ENCODE measurements at places on chromosomes 13 and 19.

DNA sequence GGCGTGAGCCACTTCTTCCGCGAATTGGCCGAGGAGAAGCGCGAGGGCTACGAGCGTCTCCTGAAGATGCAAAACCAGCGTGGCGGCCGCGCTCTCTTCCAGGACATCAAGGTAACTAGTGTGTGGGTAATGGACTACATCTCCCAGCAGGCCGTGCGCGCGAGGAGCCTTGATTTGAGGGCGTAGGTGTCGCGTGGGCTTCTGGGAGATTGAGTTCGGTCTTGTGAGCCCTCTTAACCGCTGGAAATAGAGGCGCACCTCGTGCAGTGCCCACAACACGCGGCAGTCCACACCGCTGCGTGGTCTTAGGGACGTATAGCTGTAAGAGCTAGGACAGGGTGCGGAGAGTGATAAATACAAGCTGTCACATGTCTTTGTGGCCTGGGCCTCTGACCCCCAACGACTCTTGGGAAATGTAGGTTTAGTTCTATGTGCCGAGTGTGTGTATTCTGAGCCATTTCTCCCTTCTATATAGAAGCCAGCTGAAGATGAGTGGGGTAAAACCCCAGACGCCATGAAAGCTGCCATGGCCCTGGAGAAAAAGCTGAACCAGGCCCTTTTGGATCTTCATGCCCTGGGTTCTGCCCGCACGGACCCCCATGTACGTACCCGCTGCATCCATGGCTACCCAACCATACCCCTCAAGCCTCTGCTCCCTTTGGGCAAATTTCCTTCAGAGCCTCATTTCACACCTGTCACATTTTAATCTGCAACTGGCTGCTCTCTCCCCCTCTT is 864 bp downstream of the FTL start:
- DNase-seq: peak; percentile 88

DNA sequence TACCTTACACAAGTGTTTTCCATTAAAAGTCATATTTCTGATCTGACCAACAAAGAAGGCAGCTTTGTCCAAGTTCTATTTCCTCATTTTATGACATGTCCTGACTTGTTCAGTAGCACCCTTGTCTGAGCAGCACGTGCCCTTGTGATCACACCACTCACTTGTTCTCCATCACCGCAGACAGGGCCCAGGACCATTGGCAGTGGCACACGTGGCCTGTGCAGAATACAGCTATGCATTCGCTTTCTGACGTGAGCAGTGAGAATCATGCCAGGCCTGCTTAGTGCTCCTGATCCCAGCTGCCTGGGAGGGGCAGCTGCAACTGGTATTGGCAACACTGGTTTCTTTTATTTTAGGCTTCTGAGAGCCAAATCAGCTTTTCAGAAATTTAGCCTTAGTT is 134.2 kb downstream of the FRY start:
- DNase-seq: no peak

DNA sequence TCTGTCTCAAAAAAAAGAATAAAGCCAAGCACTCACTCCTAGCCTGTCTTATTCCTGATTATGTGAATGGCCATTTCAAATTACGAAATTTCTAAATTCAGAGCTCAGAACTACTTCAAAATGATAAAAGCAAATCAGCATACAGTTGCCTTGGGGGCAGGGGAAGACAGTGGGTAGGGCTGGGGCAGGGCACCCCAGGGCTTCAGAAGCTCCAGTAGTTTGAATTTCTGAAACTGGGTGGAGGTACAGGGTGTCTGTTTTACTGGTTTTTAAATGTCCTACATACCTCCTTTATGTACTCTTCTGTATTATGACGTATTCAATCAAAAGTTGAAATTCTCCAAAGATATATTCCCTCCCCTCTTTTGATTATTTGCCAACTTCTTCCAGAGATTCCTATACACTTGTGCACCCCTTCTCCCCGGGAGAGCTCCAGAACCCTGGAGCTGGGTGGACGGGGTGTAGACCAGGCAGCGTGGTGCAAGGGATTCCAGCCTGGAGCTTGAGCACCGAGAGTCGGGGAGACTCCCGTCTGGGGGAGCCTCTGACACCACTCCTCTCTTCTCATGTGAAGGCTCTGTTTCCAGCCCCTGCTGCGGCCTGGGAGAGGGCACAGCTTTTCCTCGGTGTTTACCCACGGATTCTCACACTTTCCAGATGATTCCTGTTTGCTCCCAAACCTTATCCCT is 84.7 kb upstream of the GPR183 start:
- no peak for DNase-seq

GRCh38 chr19:28864024-28864503 is 348.9 kb downstream of the UQCRFS1 start:
- no peak for DNase-seq

DNA sequence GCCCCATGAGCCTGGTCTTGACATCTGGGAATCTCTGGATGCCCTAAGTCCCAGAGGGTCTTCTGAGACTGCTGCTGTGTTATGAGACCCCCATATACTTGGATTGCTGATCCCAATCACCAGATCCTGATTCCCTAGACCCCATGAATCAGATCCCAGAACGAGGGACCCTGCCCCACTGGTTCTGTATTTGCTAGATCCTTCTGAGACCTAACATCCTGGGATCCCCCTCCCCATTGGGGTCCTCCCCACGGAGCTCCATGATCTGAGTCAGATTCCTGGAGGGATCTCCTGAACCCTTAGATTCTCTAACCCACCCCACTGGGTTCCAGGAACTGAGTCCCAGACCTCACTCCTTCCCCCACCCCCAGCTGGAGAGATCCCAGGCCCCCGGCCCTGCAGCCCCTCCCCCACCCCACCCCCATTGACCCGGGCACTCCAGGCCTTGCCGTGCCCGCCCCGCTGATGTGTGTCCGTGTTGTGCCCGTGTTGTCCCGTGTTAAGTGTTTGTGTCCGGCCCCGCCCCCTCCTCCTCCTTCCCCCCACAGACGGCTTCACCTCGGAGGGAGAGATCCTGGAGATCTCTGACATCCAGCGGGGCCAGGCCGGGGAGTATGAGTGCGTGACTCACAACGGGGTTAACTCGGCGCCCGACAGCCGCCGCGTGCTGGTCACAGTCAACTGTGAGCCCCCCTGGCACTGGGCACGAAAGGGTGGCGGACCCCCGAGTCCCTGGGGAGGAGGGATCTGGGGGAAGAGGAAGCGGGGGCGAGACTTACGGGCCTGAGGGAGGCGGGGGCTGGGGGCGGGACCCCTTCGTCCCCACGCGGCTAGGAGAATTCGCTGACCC is 15.0 kb downstream of the IGLON5 start:
- no peak for DNase-seq

GRCh38 chr19:42497492-42498168 is 30.7 kb downstream of the CEACAM1 start:
- no peak for DNase-seq

DNA sequence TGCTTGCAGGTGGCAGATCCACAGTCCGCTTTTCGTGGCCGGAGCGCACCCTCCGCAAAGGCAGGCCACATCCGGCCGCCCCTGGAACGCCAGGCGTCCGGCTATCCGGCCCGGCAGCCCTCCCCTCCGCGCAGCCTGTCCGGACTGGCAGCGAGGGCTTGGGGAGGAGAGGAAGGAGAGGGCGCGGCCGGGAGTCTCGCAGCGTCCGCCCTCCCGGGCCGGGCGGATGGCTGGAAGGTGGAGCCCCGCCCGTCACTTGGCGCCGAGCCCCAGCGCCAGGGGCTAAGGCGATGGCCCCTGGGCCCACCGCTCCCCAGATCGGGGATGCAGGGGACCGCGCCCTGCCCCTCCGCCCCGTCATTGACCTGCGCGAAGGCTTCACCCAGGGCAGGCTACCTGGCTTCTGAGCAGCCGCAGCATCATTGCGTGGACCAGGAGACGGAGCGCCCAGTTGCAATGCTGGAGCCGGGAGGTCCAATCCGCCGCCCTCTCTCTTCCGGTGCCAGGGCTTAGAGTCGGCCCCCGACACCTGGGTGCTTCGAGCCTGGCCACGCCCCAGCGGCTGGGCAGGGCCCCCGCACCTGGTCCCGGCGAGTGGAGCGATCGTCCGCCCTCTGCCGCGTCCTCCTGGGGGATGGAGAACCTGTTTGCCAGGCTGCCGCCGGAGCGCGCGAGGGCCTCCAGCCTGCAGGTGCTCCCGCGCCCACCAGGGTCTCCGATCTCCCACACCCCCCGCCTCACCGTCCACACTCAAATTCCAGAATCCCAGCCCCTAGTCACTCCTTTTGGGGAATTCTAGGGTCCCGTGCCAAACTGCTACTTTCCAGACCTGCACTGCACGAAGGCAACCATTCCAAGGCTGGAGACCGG is at the start of gene FUT1:
Gene FUT1, minus strand, starts transcription at position 146 of the 870 bp plus-strand sequence. CDS start 1,360 bp downstream, outside the sequence.
- no peak for DNase-seq

- DNase-seq: no peak
Observed at GRCh38 chr13:20332361-20333096, 100.4 kb upstream of the GJB6 start.

- no peak for DNase-seq
Observed at GRCh38 chr13:43102304-43102703, 78.9 kb downstream of the DNAJC15 start.

- no peak for DNase-seq
Observed at GRCh38 chr13:26021956-26022355, 29.9 kb downstream of the SHISA2 start.

- DNase-seq: no peak
Observed at GRCh38 chr19:51392701-51393100, 2.3 kb upstream of the C19orf84 start.

DNA sequence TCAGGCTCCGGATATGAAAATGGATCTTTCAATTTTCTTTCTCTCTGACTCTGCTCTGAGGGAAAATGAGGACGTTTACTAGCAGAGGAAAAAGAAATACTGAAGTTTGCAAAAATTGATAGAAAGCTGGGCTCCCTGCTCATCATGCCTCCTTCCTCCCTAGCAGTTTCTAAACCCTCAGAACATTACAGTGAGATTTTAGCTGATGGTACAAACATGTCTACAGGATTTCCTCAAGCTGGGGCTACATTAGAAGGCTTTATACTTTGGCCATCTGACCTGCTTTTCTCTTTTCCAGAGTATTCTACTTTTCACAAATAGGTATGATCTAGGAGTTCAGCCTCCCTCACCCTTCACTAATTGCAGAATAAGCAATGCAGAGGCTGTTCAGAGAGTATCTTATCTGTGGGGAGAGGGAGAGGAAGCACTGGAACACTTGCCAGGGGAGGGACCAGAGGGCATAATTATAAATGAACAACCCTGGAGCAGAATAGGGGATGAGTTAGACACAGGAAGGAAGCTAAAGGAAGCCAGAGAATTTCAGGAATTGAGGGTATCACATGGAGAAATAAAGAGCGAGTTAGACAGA is 30.0 kb downstream of the CEACAM1 start:
- no peak for DNase-seq

GRCh38 chr13:105297839-105298238 is 1237.6 kb downstream of the EFNB2 start:
- DNase-seq: no peak

DNA sequence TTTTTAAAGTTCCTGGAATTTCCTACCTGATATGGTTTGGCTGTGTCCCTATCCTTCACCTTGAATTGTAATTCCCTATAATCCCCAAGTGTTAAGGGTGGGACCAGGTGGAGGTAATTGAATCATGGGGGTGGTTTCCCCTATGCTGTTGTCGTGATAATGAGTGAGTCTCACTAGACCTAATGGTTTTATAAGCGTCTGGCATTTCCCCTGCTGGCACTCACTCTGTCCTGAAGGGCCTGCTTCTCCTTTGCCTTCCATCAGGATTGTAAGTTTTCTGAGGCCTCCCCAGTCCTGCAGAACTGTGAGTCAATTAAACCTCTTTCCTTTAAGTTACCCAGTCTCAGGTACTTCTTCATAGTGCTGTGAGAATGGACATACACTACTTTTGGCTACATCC is 298.7 kb downstream of the HS6ST3 start:
- no peak for DNase-seq

GRCh38 chr13:73449252-73449651 is 390.4 kb downstream of the KLF5 start:
- no peak for DNase-seq

DNA sequence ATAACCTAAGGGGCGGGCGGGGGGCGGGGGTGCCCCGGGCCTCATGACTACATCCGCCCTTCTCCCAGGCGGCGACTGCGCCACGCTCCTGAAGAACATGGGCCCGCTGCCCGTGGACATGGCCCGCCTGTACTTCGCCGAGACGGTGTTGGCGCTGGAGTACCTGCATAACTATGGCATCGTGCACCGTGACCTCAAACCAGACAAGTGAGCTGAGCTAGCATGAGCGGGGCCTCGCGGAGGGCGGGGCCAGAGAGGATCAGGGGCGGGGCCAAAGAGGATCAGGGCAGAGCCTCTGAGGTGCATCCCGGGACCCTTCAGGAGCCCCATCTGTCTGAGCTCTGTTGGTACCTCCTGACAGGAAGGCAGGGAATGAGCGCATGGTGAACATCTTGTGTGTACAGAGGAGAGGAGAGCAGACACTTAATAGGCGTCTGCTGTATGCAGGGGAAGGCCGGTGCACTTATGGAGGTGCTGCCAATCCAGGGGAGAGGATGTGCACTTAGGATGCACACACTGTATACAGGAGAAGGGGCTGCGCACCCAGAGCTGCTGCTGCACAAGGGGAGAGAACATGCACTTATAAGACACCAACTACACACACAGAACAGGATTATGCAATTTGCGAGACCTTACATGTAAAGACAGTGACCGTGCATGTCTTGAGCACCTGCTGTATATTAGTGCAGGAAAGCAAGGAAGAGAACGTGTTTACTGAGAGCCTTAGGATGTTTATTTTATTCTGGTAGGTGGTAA is 20.9 kb upstream of the PIK3R2 start:
- no peak for DNase-seq

DNA sequence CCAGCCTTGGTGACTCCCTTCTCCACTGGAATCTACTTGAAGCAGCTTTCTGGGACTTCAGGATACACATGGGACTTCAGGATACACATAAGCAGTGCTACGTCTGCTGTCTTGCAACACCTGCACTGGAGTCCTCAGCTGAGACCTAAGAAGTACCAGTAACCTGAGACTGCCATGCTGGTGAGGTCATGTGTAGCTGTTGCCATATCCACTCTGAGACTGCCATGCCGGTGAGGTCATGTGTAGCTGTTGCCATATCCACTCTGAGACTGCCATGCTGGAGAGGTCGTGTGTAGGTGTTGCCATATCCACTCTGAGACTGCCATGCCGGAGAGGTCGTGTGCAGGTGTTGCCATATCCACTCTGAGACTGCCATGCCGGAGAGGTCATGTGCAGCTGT is 937.9 kb downstream of the EFNB2 start:
- DNase-seq: no peak

GRCh38 chr19:2588081-2588777 is 112.3 kb downstream of the GADD45B start:
- DNase-seq: no peak

- DNase-seq: no peak
Observed at GRCh38 chr19:45250216-45250831, 747 bp upstream of the MARK4 start.

- no peak for DNase-seq
Observed at GRCh38 chr13:33210090-33210489, 75.5 kb downstream of the STARD13 start.

DNA sequence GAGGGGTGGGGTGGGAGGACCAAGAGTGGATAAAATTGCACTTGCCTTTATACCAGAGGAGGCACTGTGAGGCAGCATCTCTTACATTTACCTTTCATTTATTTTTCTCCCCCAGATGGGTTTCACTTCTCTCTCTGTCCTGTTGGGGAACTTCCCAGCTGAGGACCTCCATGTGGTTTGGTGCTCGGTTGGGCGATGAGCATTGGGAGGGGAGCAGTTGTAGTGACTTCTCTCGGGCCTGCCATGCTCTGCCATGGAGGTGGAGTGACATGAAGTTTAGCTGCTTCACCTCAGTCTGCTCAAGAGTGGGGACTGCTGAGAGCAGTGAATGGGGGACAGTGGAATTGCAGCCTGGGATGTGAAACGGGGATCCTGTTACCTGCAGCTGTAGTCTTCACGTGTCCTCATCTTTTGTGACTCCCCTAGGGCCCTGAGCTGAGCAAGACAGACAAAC is 23.1 kb upstream of the CXCL17 start:
- no peak for DNase-seq
